ENCODE measurements at places on chromosomes 11 and 22.

DNA sequence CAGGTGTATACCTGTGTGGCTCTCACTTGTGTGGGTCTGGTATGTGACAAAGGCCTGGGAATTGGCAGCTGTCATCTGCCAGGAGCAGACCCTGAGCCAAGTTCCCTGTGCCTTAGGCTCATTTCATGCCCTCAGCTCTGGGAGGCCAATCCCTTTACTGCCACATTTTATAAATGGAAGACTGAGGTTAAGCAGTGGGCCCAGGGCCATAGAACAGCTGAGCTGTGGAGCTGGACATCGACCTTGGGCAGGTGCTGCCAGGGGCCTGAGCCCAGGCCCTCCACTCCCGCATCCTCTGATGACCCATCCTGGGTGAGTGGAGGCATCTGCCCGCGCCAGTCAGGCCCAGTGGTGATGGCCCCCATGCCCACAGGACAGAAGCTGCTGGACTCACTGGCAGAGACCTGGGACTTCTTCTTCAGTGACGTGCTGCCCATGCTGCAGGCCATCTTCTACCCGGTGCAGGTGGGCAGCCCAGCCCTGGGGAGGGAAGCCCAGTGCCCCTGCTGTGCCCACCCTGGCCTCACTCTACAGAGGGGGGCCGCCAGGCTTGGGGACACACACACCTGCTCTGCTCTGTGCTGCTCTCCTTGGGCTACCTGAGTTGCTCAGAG, 20.9 kb upstream of the ARHGAP8 start:
- DNase-seq: no peak

- no peak for DNase-seq
Measured at GRCh38 chr11:83502041-83502440, 215.9 kb upstream of the CCDC90B start.

- no peak for DNase-seq
Measured at GRCh38 chr22:47398921-47399790, 636.7 kb downstream of the TBC1D22A start.

DNA sequence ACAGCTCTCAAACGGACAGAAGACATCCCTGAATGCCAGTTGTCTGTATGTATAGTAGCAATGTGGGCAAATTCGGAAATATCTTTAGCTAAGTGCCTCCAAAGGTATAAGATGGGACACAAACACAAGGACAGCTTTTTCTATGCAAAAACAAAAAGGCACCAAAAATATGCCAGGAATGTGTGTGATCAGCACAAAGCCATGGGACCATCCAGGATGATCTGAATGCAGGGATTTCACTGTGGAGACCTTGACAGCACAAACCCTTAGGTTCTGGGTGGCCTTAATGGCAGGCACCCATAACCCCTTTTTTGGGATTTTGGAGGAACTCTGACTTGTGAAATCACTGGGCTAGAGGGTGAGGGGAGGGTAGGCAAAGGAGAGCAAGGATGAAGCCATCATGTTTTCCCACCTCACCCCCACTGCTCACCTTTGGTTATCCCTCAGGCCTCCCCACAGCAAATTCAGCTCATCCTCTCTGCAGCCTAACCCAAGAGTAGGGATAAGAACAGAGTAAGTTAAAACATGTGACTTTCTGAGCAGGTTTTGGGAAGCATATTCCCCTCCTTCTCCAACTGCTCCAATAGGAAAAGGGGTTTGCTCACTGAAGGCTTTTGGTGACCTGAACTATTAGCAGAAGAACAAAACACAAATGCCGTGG, 154.6 kb downstream of the SNX19 start:
- no peak for DNase-seq

DNA sequence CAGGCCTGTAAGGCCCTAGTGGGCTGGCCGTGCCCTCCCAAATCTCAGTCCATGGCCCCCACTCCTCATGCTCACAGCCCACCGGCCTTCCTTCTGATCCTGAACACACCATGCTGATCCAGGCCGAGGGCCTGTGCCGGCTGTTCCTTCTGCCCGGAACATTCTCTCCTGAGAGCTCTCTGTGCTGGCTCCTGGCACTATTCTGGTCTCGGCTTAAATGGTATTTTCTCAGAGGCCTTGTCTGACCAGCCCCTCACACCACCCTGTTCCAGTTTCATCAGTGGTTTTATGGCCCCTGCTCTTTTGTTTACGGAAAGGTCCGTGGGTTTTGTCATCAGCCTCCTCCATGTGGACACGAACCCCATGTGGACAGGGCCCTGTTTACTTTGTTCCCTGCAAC, 22.0 kb downstream of the SPTBN2 start:
- no peak for DNase-seq

- no peak for DNase-seq
Measured at GRCh38 chr11:9600644-9601036, 27.2 kb downstream of the WEE1 start.

- DNase-seq: no peak
Measured at GRCh38 chr11:355581-356458, 13.5 kb upstream of the B4GALNT4 start.

DNA sequence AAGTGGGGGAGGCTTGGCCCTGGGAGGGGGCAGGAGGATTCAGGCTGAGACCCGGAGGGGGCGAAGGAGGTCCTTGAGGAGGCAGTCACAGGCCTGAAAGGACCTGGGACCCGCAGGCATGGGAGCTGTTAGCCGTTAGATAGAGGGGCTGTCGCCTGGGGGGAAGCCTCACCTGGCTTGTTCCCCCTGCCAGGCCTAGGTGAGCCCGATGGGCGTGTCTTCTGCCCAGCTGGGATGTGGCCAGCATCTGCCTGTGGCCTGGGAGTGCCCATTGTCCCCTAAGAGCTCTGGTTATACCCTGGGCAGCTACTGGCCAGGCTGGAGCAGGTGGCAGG, 1.8 kb upstream of the DUSP8 start:
- DNase-seq: no peak

DNA sequence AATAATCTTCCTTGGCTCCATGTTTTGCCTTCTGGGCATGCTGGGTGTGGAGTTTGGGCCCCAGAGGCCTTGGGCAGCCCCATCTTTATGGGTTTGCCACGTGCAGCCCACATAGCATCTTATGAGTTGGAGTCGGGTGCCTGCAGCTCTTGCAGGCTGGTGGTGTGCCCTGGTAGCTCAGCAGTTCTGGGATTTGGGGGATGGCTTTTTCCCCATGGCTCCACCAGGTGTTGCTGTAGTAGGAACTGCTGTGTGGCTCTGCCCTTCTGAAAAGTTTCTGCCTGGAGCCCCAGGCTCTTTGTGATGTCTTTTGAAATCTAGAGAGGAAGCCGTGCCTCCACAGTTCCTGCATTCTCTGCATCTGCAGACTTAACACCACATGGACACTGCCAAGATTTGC, 16.8 kb downstream of the EED start:
- DNase-seq: no peak

DNA sequence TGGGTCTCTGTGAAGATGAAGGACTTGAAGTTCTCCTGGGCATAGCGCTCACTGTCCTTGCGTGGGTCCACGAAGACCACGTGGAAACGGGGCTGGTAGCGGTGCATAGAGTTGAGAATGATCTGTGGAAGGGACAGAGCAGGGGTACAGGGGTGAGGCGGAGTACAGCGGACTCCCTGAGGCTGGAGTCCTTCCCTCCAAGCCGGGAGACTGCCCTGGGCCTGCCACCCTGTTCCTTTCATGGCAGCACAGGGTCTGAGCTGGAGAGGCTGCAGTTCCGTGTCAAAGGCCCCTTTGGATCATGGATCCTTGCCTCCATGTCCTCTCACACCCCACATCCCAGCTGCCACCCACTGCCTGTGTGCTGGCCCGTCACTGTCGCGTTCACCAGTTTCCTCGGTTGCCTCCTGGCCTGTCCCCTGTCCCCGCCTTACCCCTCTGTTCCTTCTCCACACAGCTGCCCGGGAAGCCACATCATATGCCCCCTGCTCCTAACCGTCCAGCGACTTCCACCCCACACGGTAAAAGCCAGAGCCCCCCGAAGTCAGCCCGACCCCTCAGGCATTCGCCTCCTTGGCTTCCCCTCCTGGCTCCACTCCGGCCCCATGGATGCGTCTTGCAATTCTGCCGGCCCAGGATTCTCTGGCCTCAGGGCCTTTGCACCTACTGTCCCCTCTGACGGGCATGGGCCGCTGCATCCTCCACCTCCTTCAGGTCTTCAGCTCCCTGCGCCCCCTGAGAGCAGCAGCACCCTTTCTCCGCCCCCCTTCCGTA, 3.4 kb upstream of the NUDT8 start:
- DNase-seq: no peak

- no peak for DNase-seq
Measured at GRCh38 chr11:93662175-93662570, 691 bp downstream of the CEP295 start.

- no peak for DNase-seq
Measured at GRCh38 chr11:110990311-110990710, 255.2 kb upstream of the POU2AF2 start.

DNA sequence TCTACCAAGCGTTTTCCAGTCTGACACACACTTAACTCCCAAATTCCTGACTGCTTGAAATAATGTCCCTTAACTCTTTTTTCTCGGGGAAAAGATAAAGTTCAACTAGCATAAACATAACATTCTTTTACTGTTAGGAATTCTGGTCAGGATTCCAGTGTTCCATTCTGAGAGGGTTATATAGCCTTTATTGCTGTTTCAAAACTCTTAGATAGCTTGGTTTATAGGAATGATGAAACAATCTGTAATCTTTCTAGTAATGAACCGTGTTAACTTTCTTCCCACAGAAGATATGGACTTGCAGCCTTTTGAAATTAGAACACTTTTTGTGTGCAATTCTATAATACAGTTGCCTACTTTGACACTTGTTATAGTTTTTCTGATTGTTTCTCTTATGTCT, 8.6 kb downstream of the REXO2 start:
- no peak for DNase-seq

GRCh38 chr11:73996161-73996747, 12.6 kb downstream of the UCP3 start:
- no peak for DNase-seq

DNA sequence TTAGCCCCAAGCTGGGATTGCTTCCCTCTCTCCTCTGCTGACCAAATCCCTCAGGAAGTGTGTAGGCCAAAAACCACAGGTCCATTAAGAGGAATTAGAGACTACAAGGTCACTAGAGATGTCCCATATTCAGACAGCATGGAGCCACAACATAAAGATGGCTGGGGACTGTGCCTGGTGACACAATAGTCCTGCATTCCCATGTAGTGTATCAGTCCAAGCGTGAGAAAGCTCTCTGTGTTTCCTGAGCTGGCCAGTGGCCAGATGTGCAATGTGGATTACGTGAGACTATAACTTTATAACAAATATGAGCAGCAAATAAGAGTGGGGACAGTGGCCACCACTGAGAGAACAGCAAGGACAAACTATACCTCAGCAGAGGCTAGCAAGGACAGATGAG, 7.6 kb upstream of the MS4A10 start:
- no peak for DNase-seq

- DNase-seq: no peak
Measured at GRCh38 chr22:36213586-36213985, 12.0 kb upstream of the APOL4 start.

DNA sequence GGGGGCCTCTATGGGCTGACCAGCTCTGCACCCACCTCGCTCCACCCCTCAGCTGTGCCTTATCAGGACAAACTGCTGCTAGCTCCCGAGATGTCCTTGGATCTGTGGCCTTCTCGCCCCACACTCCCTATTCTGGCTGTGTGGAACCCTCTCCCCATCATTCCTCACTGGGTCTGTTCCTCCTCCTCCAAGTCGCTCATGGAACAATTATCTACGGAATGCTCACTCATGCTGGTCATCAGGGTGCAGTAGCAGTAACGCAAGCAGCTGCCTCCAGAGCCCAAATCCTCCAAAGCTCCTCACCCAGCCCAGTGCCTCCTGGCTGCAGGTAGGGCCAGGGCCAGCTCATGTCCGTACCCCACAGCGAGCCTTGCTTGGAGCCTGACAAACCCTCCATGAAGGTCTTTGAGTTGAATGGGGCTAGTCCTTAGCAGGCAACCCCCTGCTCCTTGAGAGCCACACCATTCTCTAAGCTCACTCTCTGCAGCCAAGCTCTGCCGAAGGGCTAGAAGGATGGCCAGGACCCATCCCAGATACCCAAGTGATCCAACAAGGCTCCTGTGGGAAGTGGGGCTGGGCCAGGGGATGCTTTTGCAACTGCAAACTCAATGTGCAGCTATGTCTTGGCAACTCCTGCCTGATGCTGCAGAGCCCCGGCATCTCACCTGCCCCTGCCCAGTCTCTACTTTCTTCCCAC, 977.8 kb downstream of the TBC1D22A start:
- DNase-seq: no peak

DNA sequence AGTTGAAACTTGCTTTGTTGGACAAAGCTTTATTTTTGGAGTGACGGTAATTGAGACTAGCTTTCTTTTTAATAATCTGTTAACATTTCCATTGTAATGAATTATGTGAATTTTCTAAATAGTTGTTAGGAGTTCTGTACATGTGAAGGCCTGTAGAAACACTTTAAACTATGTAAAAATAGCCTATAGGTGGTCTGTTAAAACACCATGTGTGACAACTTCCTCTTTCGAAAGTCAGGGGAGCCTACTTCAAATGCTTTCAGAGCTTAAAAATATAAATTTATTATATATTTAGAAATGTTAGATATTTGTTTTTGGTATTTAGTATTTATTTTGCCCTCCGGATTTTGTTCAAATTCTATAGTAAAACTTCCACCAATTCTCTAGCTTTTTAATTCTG, 28.7 kb downstream of the DDIAS start:
- no peak for DNase-seq

GRCh38 chr22:24453853-24454252, 26.5 kb downstream of the ADORA2A start:
- DNase-seq: no peak

DNA sequence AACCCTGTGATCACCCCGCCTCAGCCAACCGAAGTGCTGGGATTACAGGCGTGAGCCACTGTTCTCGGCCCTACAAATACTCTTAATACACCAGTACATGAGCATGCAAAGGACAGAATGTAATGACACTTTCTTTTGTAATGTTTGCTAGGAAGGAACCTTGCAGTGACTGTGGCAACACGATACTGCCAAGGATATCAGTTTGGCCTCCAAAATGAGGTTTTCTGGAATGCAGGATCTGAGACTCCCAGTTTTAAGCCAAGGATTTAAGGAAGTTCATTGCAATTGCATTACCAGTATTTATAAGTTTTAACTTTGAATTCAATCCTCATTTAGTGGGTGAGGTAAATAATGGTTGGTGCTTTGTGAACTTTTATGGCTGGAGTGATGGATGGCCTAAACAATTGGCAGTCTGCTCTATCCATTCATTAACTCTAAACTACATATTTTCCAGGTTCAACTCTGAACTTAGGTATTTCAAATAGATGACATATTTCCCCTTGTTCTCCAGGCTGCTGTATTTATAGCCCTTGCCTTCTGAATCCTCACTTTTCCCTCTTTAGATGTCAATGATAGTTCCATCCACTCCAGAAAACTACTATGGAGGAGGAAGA, 330.3 kb downstream of the C11orf87 start:
- DNase-seq: no peak

GRCh38 chr11:35951680-35952079, 7.8 kb downstream of the LDLRAD3 start:
- DNase-seq: no peak

GRCh38 chr22:38419121-38419857, 35.7 kb downstream of the KCNJ4 start:
- no peak for DNase-seq

- DNase-seq: no peak
Measured at GRCh38 chr22:38572065-38572464, 2.1 kb upstream of the DMC1 start.

All from C1 segment of cervical spinal cord (tissue), 14 donors.